HFF-Myc (cell line): ENCODE measurements at places on chromosomes 11 and 22.

- no peak for DNase-seq
Measured at GRCh38 chr11:66277471-66278362, at the start of gene CNIH2. TSS of gene CNIH2 (plus strand) at chr11:66278175. CDS start at chr11:66278457, 282 bp downstream.

GRCh38 chr11:35583843-35584242 is 34.4 kb upstream of the FJX1 start:
- DNase-seq: no peak

GRCh38 chr22:40651057-40651456 is 14.5 kb upstream of the MRTFA start:
- no peak for DNase-seq

DNA sequence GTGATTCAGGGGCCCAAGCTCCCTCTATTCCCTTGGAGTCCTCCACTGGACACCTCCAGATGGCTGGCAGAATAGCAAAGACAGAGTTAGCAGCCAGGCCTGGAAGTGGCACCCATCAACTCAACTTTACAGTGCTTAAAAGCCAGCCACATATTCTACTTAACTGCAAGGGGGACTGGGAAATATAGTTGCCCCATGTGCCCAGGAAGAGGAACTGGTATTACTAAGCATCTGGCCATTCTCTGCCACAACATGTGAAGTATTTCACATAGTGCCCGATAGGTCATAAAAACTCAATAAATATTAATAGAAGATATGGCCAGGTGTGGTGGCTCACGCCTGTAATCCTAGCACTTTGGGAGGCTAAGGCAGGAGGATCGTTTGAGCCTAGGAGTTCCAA is 5.5 kb upstream of the IL10RA start:
- DNase-seq: no peak

- DNase-seq: no peak
Measured at GRCh38 chr11:41309716-41310115, 149.7 kb downstream of the LRRC4C start.

- DNase-seq: no peak
Measured at GRCh38 chr11:20477418-20478090, 90.0 kb downstream of the PRMT3 start.

DNA sequence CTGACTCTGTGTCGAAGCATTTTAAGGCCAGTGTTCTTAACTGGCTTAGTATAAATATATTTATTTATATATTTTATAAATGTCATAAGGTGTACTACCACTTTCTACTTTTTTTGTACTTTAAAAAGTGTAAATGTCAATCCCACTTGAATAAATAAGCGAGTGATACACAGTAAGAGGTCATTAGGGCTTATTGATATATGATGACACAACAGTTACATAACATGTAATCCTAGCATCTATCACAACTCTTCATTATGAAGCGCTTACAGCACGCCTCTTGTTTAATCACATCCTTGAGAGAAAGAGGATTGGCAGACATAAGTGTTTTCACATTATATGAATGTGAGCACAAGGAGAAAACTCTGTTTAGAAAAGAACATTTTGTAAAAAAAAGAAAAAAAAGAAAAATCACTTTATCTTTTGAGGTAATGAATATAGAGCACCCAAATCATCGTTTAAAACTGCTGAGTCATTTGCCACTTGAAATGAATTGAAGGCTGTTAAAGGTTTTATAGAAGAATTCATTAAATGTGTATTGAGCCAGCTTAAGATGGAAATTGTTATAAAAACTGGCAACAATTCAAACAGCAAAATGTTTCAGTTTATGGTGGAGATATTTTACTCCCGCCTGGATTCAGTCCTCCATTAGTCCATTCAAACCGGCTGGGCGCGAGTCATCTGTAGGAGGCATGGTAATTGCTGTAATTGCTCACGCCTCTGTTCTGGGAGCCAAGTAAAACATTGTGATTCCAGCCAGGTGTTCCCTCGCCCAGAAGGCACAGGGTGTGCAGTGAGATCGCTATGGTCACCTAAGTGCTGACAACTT is 627.3 kb upstream of the KIRREL3 start:
- DNase-seq: no peak

DNA sequence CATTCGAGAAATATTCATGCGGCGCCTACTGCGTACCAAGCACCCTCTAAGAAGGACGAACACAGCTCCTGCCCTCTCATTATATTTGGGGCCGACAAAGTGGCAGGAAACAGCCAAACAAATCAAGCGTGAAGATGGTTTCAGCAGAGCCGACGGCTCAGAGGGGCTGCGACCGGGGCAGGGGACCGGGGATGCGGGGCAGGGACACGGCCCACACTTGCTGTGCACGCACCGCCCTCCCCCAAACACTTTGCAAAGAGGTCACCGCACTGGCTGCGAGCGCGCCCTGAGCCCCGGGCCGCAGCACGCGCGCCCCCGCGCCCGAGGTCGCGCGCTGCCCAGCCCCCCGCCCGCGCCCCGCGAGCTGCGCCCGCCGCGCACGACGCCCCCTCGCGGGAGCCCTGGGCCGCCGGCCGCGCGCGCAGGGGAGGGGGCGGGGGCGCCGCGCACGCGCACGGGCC is 255 bp upstream of the SYNGR1 start:
- DNase-seq: no peak

- no peak for DNase-seq
Measured at GRCh38 chr11:1625541-1625940, 3.6 kb upstream of the KRTAP5-4 start.

DNA sequence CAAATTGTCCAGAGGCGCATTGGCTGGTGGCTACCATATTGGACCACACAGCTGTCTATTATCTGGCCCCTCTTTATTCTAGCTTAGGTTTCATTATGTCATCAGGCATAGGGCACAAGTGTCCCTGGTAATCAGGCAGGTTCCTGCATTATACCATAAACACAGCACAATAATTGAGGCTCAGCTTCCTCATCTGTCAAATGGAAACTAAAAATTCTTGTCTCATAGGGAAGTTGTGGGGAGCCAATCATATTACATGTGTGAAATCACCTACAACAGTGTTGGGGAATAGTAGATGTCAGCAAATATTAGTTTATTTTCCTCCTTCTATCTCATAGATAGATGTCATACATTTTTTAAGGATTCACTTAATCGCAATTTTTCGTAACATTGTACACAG is 231.0 kb upstream of the SORL1-AS1 start:
- DNase-seq: no peak

DNA sequence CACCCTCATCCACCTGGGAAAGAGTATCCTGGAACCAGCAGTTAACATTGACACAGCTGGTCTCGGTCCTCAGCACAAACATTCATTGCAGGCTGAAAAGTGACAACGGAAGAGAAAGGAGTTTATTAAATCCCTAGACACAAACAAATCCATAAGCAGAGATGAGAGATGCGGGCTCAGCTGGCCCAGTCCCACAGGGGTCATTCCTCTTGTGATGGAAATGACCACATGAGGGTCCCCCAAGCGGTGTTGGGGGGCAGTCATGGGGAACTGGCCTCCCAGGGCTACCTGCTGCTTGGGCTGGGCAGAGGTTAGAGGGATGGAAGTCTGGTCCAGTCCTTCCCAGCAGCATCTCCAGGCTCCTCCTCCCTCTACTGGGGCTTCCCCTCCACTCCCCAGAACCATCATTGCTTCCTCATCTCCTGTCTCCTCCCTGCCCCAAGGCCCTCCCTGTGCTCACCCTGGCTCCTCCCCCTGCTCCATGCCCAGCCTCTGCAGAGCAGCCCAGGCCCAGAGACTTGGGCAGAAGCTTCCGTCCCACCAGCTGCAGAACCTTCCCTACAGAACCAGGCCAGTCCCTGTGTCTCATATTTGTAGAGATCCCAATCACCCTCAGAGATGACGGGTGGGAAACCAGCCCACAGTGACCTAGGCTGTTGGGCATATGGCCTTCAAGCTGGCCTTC is 5.4 kb upstream of the IGLL5 start:
- no peak for DNase-seq

GRCh38 chr11:128731041-128731663 is 37.3 kb downstream of the FLI1 start:
- no peak for DNase-seq

DNA sequence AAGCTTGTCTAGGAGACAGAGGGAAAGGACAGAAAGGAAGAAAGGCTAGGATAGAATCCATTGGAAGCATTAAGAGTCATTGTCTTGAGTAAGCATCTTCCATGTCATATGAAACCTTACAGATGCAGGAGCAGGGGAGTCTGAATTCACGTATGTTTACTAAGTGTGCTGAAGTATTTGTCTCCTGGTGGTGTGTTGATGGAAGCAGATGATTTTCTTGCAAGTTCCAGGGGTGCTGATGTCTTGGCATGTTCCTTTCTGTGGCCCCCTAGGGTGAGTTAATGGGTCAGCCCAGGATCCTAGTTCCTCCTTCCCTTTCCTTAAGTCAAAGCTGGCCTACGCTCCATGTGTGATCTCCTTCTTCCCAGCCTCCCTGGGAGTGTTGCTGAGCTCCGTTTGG is 110.2 kb downstream of the TEAD1 start:
- DNase-seq: no peak

DNA sequence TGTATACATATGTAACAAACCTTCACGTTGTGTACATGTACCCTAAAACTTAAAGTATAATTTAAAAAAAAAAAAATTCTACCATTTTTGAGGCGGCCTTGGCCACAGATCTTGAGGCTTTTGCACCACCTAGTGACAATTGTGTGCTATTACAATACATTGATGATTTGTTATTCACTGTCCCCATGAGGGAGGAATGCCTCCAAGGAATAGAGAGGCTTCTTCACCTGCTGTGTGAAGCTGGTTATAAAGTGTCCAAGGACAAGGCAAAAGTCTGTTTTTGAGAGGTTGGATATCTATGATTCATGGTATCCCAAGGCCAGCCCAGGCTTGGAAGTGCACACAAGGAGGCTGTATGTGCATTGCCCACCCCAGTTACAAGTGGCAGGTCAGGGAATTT is 30.7 kb downstream of the SLC22A25 start:
- DNase-seq: peak; percentile 1

DNA sequence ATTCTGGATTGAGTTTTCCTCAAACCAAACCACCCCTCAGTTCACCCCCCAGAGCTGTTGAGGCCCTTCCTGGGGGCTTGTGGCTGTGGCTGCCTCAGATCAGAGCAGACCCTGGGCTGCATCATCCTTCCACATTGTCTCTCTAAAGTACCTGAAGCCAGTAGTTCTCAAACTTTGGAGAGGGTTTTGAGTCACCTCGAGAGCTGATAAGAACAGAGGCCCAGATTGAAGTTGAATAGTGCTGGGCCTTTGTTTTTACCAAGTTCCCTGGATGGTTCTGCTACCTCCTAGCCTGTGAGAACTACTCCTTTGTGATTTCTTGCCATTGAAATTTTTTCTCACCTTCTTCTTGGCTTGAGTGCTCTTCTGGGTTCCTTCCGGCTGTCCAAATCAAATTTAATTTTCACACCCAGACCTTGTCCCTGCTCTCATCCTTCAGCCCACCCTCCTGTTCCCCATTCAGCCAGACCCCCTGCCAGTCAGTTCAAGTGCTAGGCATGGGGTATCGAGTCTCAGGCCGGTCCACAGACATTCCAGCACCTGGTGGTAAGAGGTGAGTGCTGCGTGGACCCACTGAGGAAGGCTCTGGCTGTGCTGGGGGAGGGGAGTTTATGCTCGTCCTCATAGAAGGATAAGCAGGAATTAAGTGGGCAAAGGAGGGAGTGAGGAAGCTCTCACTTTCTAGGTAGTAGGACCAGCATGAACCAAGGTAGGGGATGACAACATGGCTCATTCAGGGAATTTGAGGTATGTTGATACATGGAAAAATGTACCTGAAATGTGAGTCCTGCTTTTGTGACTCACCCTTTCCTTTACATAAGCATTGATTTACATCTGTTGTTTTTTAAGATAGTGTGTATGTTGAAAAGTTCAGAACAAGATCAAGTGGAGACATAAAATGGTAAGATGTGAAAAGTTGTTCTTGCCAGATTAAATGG is 116.5 kb downstream of the PTPRJ start:
- DNase-seq: no peak

DNA sequence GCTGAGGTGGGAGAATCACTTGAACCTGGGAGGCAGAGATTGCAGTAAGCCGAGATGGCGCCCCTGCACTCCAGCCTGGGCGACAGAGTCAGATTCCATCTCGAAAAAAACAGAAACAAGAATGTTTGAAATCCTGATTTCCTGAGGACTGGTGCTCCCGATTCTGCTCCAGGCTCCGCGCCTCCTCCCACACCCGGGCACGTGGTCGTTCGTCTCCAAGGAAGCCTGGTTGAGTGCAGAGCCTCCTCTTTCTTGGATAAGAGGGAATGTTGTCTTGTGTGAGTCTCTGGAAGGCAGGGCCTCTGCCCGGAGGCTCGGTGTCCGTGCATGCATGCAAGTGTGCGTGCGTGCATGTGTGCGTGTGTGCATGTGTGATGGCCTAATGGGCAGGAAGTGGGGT is 30.1 kb downstream of the BRSK2 start:
- no peak for DNase-seq

DNA sequence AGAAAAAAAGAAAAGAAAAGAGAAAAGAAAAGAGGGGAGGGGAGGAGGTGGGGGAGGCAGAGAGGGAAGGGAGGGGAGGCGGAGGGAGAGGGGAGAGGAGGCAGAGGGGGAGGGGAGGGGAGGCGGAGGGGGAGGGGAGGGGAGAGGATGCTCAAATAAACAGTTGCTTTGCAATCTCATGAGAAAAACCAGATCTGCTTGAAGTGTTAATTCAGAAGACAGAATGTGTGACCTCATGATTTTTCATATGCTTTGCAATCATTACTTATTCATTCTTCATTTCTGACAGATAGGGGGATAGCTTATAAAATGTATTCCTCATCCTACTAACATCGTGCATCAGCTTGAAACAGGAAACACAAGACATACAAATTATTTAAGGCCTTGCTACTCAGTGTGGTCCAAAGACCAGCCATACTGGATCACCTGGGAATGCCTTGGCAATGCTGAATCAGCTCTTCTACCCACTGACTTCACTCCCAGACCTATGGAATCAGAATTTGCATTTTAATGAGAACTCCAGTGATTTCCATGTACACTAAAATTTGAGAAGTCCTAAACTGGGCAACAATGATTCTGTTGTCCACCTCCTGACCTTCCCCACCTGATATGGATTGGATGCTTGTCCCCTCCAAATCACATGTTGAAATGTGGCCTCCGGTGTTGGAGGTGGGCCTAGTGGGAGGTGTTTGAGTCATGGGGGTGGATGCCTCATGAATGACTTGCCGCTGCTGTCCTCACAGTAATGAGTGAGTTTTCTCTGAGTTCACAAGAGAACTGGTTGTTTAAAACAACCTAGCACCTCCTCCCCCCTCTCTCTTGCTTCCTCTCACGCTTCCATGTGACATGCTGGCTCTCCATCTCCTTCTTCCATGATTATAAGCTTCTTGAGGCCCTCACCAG is 69.2 kb downstream of the CCDC34 start:
- DNase-seq: no peak
